ENCODE measurements at places on chromosomes 4 and X.

- DNase-seq: no peak
These were observed 79.7 kb upstream of the PRPS2 start for GRCh38 chrX:12711435-12712040.

DNA sequence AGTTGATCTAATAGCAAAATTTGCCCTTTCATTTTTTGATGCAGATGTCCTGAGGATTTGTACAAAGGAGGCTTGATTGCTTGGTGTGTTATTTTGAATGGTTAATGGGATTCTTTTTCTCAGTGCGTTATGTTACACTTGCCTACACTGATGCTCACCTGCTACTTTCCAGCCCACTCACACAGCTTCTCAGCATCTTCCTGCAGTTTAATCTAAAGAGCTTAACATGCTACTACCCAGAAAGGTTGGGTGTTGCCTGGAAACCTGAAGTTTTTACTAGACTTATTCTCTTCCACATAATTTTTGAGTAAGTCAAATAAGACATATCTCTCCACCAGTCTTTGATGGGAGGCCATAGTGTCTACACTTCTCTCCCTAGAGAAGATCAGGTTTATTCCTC lies 9.9 kb upstream of the GPR101 start:
- no peak for DNase-seq

DNA sequence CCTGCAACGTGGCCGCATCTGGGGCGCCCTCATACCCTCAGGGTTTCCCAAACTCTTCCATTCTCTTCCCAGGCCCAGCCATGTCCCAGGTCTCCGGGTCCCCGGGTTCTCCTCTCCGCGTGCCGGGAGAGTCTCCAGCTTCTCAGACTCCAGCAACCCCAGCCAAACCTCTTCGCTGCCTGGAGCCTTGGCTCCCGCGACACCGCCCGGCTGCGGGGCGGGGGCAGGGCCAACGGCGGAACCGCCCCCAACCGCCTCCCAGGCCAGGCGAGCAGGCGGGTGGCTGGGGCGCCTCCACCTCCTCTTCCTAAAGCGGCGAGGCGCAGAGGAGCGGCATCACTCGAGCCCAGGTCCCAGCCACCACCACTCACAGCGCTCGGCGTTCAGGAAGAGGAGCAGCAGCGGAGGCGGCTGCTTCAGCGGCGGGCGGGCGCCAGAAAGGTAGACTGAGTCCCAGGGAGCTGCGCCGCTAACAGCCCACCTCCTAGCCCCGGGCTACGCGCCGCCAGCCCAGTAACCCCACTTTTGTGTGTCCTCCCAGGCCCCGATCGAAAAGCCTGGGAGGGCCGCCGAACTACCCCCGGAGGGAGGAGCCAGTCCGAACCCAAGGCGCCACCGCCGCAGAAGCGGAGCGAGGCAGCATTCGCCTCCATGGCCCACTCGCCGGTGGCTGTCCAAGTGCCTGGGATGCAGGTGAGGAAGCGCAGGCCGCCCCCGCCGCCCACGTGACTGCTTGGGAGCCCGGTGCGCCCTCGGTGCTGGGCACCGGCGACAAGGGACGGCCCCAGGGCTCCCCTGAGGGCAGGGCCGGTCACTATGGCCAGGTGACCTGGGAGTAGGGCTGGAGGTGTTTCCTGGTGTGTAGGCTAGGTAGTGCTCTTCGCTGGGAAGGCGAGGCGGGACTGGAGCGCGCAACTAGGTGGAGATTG lies at the start of gene STK26:
Gene STK26 (plus strand): TSS at position 336 of the 929 bp plus-strand sequence. CDS start 316 bp downstream, at position 652.
- DNase-seq: peak; percentile 57

GRCh38 chr4:164550989-164551712 lies 202.8 kb upstream of the SMIM31 start:
- DNase-seq: no peak

DNA sequence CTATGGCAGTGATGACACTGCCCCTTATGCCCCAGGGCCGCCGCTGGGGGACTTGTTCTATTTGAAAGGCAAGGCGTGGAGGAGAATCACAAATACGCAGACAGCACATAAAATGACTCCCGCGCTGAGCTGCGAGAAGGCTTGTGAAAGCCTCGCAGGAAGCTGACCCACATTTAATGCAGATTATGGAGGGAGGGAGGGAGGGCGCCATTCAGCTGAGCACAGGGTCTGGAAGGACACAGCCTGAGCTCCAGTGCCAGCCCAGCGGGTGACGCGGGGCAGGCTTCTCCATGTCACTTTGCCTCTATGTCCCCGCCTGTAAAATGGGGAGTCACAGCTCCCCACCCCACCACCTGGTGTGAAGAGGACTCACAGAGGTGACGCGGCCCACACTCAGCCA lies 14.3 kb downstream of the ABLIM2 start:
- DNase-seq: peak; percentile 53

DNA sequence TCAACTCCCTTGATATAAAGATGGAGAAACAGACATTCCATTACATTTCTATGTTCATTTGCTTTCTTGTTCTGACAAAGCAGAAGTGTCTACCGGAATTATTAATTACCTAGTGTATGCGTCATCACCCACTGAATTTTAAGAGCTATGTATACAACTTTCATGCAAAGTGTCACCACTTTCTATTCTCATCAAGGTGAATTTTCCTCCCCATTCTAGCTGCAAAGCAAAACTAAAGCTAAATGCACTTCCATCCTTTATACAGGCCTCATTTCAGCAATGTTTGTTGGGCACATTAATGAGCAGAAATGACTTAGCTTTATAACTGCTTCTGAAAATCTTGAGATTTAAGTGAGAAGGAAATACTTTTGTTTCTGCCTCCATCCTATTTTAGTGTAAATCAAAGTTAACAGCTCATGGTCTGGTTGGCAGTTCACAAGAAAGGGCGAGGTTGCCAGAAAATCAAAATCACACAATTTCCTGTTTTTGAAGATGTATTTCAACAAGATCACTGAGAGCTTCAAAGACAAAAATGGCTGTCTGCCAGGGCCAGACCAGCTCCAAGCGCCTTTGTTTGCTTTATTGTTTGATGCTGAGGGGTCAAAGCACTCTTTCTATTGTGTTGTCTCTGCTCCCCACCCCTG lies 7.2 kb upstream of the FAM9C start:
- peak; percentile 27 for DNase-seq

GRCh38 chrX:94041881-94042280 lies 367.9 kb downstream of the FAM133A start:
- DNase-seq: no peak

- no peak for DNase-seq
These were observed 79.4 kb upstream of the SPRY1 start for GRCh38 chr4:123317211-123317610.

DNA sequence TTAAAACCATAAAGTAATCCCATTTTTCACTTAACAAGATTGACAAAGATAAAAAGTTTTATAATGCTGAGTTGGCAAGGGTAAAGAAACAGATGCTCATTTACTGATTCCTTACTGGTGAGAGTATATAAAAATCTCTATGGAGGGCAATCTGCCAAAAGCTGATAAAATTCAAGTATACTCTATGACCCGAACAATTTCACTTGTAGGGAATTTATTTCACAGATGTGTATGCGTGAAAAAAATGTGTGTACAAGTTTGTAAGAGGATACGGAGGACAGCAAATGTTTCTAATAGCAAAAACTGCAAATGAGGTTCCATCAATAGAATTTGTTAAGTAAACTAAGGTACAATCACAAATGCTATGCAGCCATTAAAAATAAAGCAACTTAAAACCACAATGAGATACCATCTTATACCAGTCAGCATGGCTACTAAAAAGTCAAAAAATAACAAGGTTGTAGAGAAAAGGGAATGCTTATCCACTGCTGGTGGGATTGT lies 23.4 kb downstream of the DHX15 start:
- DNase-seq: no peak

DNA sequence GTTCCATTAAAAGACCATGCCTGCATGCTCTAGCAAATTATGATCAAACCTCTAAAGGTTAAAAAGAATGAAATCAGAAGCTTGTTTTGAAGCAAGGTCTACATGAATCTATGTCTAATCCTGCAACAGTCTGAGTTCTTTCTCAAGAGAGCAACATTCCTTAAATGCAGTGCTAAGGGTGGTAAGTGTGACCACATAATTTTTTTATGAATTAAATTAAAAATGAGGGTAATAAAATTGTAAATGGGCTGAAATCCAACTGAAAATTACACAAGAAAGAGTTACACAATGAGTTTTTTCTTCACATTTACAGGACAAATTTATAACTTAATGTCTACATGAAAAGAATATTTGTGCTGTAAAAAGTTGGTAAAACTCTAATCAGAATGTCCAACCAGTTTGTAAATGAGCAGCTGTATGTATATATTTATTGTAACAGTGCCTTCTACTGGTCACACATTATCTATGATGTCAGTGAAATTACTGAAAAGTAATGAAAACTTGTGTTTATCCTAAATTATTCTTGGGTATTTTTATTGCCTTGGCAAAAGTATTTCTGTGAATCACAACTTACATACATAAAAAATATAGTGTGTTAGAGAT lies 336.3 kb upstream of the PITX2 start:
- no peak for DNase-seq

DNA sequence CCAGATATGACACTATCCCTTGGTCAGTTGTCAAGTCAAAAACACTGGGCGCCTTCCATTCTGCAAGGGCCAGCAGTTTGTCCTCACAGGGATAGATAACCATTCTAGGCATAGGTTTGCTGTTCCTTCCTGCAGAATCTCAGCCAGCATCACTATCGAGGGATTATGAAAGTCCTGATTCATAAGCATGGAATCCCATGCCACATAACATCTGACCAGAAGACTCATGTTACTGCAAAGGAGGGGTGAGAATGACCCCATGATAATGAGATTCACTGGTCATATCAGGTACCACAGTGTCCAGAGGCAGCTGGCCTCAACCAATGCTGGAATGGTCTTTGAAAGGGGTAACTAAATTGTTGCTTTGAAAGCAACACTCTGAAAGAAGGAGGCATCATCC lies 84.7 kb downstream of the OTC start:
- DNase-seq: no peak

GRCh38 chr4:128859887-128860677 lies 50.6 kb downstream of the JADE1 start:
- DNase-seq: no peak

- peak; percentile 39 for DNase-seq
These were observed 160.5 kb downstream of the ZNF518B start for GRCh38 chr4:10296730-10297129.

GRCh38 chrX:53587795-53588420 lies 98.6 kb downstream of the HUWE1 start:
- no peak for DNase-seq

DNA sequence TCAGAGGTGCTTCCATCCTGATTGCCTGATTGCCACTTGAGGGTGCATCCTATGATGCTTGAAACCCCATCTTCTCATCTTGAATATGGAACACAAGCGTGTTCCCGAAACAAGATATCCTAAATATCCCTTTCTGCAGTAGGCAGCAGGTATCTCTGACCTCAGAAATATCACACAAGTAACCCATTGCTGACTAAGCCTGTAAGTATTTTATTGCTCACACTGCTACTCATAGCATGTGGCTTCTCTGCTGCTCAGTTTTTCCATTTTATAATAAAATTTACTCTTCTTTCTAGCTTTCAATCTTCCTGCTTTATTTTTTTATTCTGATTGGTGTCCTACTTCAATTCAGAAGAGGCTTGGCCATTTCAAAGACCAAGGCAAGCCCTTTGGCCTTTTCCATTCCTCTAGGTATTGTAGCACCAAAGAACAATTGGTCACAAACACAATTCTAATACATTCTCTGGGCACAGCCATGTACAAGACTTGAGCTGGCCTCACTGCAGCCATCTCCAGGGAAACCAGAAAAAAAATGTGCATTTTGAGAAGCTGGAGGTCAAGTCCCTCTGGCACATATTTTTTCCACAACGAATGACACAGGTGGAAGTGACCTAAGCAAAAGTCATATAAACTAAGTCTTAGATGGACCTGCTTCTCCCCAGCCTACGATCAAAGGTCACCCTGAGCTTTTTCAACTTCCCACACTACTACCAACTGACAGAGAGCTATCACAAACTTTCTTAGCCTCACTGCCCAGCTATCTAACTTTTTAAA lies 107.0 kb downstream of the OR13H1 start:
- DNase-seq: no peak

- DNase-seq: no peak
These were observed 213.1 kb upstream of the BOD1L1 start for GRCh38 chr4:13840502-13841190.

DNA sequence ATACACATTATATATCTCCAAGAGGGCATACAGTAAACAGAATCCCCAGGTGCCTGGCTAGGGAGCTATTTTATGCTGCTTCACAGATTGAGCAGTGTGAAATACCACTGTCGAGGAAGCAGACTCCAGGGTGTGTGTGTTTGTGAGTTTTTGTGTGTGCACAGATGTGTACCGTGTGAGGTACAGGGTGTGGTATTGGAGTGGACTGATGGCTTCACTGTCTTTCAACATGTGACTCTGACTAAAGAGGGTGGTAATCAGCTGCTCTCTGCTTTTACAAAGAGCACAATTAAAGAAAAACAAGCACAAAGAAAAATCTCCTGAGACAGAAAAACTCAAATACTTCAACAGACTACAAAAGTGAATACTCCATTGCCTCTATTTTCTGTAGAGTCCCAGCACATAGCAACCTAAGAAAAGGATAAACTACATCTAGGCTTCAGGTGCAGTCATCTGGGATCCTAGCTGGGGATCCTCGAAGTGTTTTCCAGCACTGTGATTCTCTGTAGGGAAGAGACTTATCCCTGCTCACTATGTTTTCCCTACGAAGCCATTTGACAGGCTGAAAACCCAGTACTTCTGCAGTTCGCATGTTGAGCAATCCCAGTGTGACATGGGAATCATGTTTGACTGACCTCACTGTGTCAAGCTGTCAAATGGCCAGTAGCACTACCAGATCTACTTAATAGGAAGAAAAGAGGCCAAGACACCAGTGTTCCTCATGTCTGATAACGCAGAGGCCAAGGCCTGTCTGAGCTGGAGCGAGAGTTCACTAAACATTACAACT lies 100.3 kb downstream of the CDS1 start:
- DNase-seq: no peak

DNA sequence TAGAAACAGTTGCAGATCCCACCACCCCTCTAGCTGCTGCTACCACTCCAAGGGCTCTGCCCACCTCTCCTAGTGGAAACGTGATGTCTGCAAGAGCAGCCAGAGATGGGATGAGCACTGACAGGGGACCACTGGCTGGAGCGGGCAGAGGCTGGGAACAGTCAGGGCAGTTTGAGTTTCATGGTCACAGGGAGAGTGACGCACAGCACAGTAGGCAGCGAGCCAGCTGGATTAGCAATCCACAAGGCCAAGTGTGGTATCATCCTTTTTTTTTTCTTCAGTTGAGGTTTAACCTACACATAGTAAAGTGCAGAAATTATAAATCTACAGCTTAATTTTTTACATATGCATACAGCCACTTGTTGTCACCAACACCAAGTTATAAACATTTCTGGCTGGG lies 6.4 kb upstream of the SCML2 start:
- DNase-seq: no peak

- DNase-seq: peak; percentile 47
These were observed 532 bp downstream of the ZNF827 start for GRCh38 chr4:145937971-145938611.
